Effector CD4-positive, alpha-beta T cell (primary cell): ENCODE measurements at places on chromosomes 7 and 10.

GRCh38 chr7:47271749-47272148 lies 310.2 kb downstream of the TNS3 start:
- DNase-seq: no peak

DNA sequence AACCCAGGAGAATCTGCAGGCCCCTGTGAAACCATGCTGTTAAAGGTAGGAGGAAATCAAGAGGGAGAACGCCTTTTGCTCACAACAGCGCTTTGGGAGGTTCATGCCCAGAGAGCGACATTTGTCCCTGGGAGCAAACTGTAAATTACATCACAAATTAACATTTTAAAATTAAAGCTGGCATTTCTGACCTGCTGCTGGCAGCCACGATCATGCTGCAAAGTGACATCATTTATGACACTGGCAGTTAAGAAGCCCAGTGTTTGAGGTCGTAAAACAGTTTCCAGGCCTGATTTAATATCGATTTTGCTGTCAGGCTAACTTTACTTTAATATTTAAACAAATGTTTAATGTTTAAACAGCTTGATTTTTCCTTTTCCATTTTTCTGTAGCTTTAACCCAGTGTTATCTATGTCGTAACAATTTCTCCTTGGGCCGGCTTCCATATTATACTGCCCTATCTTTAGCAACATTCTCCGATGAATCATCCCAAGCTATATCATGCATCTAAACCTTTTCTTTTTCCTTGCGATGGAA lies 86.5 kb upstream of the NPVF start:
- DNase-seq: no peak

DNA sequence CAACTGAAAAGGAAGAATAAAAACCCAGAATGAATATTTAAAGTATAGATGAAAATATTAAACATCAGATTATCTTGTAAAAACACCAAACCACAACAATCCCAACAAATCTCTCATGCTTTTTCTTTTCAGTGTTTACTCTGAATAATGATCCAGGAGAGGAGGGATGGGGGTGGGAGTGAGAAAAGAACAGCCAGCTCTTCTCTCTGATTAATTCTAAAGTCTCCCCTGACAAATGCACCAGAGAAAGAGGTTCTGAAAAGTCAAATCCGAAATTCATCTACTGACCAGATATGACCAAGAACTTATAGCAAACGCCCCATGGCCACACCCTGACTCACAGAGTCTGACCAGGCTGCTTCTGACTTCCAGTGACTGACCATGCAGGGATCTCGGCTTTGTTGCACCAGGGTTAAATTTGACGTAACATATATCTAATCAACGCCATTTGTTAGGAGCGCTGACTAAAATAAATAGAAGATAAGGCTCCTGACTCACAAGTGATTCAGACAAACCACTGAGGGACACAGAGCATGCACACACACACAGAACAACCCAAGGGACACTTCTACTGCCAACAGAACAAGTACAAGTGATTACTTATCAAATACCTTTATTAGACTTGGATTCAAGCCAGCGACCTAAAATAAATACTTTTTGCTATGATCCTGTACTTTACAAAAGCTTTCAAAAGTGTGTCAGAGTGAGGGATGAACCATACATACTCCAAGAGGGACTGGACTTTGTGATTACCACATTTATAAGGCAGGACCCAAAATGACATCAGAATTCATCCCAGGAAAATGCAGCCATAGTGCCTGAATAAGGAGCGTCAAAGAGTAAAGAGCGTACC lies 9.3 kb upstream of the SPOCK2 start:
- no peak for DNase-seq

- no peak for DNase-seq
Measured at GRCh38 chr7:134452991-134453473, 5.9 kb downstream of the AKR1B1 start.

DNA sequence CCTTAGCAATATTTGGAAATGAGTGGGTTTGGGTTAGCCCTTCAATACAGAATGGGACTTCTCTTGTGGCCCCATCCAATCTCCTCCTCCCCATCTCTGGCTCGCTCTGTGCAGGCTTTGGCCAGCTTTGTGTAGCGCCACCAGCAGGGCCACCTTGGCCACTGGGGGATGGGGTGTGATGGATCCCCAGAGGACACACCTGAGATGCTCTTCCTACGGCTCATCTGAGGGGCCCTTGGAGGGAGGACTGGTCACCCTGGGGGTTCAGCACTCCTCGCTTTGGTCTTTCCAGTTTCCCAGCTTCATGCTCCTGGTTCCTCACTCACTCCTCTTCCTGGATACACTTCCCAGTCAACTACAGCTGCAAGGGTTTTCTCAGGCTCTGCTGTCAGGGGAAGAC lies 15.3 kb upstream of the C10orf90 start:
- DNase-seq: no peak
